GDM1 (cell line): ENCODE measurements at places on chromosomes 1 and 21.

DNA sequence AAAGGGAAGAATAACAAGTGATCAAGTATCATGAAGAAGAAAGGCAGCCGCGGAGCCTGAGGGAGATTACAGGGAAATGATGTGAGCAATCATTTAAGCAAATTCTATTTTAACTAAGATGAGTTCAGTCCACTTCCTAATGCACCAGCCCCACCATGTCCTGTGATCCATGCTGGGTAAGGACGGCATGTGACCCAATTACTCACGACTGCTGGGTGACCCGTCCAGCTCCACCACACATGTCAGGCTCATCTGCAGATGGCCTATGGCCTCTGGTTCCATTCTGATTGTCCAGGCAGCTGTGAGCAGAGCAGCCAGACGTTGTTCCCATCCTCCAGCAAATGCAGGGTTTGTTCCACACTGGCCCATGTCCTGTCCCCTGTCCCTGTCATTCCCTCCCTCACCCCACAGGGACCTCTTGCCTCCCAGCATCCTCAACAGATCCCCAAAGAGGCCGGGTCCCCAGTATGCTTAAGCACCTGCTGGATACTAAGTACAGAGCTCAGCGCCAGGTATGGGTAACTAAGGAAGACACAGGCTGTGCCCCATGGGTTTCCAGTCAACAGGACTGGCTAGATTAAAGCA is 87.9 kb downstream of the MATN1 start:
- no peak for DNase-seq

DNA sequence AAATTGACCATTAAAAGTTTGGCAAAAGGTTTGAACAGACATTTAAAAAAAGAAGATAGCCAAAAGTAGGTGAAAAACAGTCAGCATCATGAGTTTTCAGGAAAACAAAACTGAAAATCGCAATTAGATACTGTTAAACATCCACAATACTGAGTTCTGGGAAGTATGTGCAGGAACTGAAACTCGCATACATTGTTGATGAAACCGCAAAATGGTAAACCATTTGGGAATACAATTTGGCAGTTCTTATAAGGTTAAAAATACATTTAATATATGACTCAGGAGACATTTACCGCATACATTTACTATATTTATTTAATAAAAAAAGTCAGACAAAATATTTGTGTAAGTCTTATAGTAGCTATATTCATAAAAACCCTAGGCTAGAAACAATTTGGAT is 393.2 kb downstream of the COL11A1 start:
- DNase-seq: no peak

GRCh38 chr1:222896630-222897526 is 82.0 kb downstream of the DISP1 start:
- DNase-seq: no peak

DNA sequence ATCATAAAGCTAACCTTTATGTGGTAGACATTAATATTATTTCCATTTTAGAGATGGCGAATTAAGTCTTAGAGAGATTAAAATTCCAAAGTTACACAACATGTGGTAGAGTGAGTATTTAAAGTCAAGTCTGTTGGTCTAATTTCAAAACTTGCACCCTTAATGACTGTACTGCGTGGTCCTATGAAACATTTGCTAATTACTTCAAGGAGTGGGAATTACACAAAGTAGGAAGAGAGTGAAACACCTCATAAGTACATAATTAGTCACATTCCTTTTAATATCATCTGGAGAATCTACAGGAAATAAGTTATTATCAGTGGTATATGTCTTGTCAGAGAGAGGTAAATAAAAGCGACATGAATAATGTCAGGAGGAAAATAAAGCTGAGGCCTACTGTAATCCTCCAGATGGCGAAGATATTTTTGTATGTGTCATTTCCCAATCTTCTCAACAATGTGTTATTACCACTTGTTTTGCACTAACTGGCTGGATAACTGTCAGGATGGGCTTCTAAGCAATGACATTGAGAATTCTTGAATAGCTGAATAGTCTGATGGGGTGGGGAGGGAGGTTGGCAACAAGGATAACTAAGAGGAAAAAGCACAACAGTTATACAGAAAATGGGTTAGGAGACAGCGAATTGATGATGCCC is 95.5 kb downstream of the TNFSF18 start:
- DNase-seq: no peak

GRCh38 chr1:9251501-9251900 is 16.9 kb downstream of the H6PD start:
- no peak for DNase-seq

GRCh38 chr1:175146529-175147213 is 45.9 kb downstream of the KIAA0040 start:
- DNase-seq: no peak
